Renal pelvis (tissue), 12 donors: ENCODE measurements at places on chromosomes 3 and 15. TPM values are rescaled to one million over a fixed set of nuclear protein-coding genes. Genes with fewer than 3 reads are reported as not detected.

Gene BSN
- 2.0 TPM for polyA plus RNA-seq

- peak; percentile 92 for DNase-seq
These were observed at the start of gene TLNRD1 for GRCh38 chr15:81000624-81001151. TLNRD1 (plus strand) TSS chr15:81000923; CDS start chr15:81002272, 1,349 bp downstream.

GRCh38 chr3:170713653-170714052, 127.8 kb upstream of the SLC7A14 start:
- no peak for DNase-seq

GRCh38 chr15:101559952-101560351, 70.4 kb upstream of the PCSK6 start:
- no peak for DNase-seq

DNA sequence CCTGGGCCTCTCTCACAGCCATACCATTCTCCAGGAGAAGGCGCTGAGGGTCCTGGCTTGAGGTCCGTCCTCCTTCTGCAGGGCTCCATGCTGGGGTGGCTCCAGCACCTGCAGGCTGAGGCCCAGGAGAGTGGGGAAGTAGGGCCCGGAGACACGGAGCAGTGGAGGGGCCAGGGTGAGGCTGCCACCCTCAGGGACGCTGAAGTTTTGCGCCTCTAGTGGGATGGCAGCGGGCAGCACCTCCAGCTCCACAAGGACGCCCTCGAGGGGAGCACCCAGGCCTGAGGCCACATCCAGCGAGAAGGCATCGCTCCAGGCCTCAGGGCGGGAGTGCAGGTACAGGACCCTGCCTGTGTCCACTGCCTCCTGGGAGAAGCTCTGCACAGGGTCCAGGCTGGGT, 27.5 kb downstream of the CSPG4 start:
- DNase-seq = no peak

GRCh38 chr3:71512000-71512399, 71.5 kb downstream of the FOXP1 start:
- no peak for DNase-seq

- DNase-seq = no peak
These were observed 12.9 kb downstream of the POMGNT2 start for GRCh38 chr3:43093006-43093405.

GRCh38 chr3:185900228-185900627, 37.6 kb downstream of the TRA2B start:
- DNase-seq = no peak
